ENCODE measurements at places on chromosomes 7 and 10. TPM values are rescaled to one million over a fixed set of nuclear protein-coding genes. Genes with fewer than 3 reads are reported as not detected.
A peak's percentile ranks its signal among the peaks of the same experiment; 100 is the strongest.

The CPA2 gene
- not detected for total RNA-seq

The TRIM73 gene
- total RNA-seq: 8.5 TPM

DNA sequence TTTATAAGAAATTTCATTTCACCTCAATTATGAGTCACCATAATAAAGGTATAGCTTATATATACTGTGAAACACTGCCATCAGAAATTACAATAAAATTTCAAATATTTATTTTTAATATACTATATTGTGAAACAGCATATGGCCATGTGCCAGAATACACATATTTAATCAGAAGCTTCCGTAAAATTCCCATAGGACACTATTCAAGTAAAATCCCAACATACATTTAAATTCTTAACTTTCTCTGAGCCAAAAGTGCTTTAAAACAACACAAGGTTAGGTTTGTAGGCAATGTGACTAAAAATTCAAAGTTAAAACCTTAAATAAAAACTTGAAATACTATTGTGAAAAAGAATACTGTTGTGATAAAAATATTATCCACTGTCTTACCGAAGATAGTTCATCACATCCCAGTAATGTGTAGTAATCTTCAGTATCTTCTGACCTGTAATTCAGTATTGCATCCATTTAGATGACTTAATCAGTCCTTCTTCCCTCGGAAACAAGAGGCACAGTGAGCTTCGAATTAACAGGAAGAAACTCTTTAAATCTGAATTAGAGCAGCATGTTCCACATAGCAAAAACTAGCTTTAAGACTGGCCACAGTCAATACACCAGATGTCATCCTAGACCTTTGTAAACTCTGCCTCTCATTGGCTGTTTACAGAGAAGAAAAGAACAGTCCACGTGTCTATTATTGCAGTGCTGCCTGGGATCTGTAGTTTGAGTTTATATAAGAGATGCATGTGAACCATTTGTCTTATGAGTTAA, at the start of gene DNAJC12:
DNAJC12 (minus strand) TSS at position 648 of the 774 bp plus-strand sequence; CDS start at position 471, 177 bp downstream.
- no peak for DNase-seq

GRCh38 chr10:122307669-122308416, 36.7 kb downstream of the BTBD16 start:
- DNase-seq: no peak

GRCh38 chr10:15124190-15124589, 27.0 kb downstream of the RPP38 start:
- no peak for DNase-seq

The MSMB gene
- not detected for total RNA-seq

The TSPAN14 gene
- 136 TPM for total RNA-seq

The DYNC1I1 gene
- total RNA-seq: not detected

- DNase-seq: peak; percentile 9
Observed at GRCh38 chr7:159034988-159035387, 109.7 kb downstream of the VIPR2 start.

DNA sequence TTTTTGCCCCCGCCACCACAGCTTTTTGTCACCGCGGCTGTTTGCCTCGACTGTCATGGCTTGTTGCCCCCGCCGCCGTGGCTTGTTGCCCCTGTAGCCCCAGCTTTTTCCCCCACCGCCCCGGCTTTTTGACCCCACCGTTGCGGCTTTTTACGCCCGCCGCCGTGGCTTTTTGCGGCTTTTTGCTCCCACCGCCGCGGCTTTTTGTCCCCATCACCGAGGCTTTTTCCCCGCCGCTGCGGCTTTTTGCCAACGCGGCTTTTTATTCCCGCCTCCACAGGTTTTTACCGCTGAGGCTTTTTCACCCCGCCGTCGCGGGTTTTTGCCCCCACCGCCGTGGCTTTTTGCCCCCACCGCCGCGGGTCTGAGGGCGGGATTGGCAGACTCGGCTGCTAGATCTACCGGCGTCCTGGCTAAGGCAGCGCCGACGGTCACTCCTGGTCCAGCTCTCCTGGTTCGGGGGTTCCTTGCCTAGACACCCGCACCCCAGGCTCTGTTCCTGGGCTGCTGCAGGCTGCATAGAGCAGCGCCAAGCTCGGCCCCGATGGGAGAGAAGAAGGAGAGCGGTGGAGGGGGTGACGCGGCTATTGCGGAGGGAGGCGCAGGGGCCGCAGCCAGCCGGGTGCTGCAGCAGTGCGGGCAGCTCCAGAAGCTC, 637.7 kb downstream of the ZNF716 start:
- no peak for DNase-seq

DNA sequence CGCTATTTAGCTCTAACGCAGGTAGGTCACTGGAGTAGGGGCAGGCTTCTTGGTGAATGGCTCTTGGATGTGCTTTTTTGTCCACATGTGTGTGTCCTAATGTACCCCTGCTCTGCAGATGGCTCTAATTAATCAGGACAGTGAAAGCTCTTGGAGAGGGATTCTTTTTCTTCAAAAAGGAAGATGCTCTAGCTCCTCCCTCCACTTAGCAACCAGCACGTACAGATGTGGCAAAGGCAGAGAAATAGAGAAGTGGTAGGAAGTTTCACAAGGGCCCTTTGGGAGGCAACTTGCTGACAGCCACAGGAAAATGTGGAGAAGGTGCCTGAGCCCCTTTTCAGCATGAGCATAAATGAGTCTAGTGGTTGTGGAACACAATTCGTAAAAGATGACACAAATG, 221.7 kb downstream of the PLXNA4 start:
- no peak for DNase-seq

DNA sequence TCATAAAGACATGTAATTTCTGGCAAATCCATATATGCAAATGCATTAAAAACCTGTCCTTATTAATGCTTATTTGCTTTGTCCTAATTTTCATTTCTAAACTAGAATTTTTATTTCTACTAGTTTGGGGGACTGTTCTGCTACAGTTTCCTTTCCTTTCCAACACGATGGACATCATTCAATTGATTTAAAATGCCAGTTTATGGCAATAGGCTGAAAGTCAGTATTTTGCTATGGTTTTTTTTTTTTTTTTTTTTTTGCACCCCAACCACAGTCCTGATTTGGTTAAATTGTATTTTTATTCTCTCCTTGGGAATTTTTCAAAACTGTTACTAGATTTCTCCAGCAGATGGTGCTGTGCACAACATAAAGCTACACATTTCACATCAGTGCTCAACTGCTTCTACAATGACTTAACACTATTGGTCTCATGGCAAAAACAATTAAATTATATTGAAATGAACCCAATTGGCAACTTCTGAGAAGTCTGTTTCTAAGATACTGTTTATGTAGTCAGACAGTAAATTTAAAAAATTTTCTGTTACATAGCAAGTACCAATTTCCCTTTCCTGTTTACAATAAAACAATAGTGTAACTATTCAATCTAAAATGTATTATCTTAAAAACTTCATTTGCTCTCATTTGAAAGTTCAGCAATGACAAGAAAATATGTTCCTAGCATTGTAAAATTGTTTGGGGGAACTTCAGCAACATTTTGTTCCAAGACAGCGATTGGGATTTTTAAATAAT, 193.8 kb upstream of the CCDC6 start:
- no peak for DNase-seq

The TMEM270 gene
- not detected for total RNA-seq

DNA sequence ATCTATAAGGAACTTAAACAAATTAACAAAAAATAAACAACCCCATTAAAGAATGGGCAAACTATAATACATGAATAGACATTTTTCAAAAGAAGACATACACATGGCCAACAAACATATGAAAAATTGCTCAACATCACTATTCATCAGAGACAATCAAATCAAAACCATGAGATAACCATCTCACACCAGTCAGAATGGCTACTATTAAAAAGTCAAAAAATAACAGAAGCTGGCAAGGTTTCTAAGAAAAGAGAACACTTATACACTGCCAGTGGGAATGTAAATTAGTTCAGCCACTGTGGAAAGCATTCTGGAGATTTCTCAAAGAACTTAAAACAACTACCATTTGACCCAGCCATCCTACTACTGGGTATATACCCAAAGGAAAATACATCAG, 280.5 kb downstream of the THSD7A start:
- no peak for DNase-seq

GRCh38 chr10:26378861-26379294, 59.3 kb upstream of the APBB1IP start:
- no peak for DNase-seq

DNA sequence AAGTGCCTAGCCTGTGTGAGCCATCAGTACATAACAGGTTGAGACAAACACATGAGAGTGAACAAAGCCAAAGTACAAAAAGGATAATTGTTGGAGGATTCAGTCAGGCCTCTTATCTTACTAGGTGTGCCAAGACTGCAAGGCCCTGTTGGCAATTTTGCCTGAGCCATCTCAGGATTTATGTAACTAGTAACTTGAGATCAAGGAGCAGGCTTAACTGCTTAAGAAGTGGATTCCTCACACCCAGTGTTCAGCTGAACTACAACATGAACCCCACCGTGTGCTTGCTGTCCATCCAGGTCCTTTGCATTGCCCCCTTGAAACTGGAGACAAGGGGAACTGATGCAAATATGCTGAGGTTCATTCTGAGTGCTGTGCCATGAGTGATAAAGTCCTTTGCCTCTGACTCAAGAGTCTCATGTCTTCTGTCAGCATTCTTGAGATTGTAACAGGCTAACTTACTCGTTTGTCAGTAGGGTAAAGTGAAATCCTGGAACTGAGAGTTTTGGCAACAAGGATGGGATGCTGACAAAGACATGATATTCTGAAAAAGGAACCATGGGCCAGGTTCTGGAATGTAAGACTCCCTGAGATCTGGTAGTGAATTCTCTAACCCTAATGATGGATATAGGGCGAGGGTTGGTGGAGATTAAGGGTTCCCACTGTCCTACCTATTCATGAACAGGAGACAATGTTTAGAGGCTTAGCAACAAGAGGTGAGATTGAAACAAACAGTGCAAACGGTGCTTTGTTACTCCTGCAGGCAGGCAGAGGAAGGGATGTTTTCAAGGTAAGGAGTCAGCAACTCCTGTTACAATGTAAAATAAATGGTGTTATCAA, 44.1 kb upstream of the GATAD1 start:
- no peak for DNase-seq

DNA sequence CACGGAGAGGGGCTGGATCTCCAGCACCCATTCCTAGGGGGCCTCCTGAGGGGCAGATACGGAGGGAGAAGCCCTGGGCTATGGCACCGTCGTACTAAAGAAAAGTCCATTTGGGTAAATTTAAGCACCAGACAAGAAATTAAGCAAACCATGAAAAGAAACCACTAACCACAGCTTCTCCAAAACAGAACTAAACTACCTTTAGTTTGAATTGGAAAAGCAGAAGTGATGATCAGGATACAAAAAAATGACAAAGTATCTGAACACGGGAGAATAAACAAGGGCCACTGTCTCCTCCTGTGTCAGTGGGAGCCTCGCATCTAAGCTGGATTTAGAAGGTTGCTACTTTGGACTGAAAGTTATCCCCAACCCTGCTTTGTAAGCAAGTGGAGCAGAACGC, 69.1 kb downstream of the DIP2C start:
- no peak for DNase-seq

DNA sequence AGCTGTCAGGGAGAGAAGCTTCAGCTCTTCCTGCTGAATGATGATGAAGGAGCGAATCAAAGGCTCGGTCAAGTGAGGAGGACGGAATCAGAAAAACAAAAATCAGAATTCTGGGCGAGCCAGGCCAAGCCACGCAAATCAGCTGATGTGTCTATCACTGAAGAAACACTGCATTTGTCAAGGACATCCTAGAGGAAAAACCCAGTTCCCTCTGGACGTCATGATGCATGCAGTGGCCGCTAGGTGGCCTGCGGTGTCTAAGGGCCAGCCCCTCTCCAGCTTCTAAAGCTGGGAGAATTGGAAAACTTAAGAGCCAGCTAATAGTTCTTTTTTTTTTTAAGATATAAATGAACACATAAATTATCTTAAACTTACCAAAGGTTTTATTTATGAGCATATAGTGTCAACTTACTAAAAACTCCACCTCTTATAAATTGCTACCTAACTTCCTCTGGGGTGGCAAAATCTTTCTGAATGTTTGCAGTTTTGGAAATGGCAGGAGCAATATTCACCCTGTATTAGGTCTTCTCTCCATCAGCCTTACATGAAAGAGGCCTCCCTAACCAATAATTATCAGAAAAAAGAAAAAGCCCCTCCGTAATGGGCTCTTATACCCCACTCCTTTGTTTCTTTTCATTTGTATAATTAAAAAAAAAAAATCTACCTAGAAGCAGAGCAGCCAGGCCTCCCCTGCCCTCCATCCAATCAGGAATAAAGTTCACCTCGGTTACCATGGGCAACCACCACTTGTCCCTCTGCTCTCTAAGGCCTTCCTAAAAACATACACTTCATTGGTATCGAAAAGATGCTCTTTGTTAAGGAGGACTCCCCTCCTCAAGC, 186.8 kb downstream of the USP6NL start:
- no peak for DNase-seq

The ASZ1 gene
- total RNA-seq: not detected

The PPP1R3C gene
- total RNA-seq: not detected

DNA sequence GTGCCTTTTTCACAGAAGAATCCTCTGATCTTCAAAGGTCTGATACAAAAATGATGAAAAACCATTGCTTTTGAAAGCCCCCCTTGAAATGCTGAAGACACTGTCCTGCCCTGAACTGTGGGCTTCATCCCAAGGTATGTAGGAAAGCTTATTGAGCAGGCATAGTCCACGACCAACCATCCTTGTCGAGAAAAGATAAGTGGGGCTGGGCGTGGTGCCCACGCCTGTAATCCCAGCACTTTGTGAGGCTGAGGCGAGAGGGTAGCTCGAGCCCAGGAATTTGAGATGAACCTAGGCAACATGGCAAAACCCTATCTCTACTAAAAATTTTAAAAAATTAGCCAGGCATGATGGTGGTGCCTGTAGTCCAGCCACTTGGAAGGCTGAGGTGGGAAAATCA, 25.6 kb downstream of the TACR2 start:
- no peak for DNase-seq

The IFIT1B gene
- total RNA-seq: 0.15 TPM

DNA sequence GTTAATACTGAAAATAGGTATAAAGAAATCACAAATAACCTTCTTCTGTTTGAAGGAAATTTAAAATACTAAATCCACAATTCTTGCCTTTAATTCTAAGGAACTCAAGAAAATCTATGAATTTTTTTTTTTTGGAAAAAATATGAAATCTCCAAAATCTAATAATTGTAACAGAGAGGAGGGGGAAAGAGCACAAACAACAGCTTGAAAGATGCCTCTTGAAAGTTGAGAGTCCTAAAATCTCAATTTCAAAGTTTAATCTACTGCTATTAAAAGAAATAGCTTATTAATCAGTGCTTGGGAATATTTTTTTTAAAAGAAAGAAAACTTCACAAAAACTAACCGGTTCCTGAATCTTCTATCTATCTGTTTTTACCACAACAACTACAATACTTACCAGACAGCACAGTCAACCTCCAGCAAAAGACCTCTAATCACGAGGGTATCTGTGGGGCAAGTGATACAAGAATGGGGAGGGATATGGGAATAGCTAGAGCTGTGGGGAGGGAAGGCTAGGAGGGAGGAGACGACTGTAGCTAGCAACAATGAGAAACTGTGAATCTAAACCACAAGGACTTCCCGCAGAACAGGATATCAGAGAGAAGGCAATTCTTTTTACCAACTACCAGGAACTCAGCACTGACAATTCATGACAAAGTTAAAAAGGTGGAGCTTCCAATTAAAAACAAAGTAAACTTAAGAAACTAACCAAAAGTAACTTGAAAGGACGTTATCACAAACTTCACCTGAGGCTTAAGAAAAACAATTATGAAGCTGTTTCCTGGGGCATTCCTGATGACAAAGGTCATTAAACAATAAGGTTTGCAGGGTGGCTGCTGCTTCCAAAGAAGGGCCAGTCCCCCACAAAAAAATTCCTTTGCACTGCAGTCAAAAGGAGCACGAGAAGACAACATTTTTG, at the start of gene USP54:
USP54 (minus strand) TSS at position 462 of the 919 bp plus-strand sequence. CDS start 15,684 bp downstream, outside the sequence.
- DNase-seq: no peak

GRCh38 chr7:50595491-50596102, 30.4 kb upstream of the DDC start:
- DNase-seq: peak; percentile 39

The SYT15 gene
- total RNA-seq: 0.86 TPM

- DNase-seq: no peak
Observed at GRCh38 chr10:28939281-28940157, 262.2 kb downstream of the BAMBI start.
